CMK (cell line): ENCODE measurements at places on chromosomes 11 and 22.
A peak's percentile ranks its signal among the peaks of the same experiment; 100 is the strongest.

- no peak for DNase-seq
Measured at GRCh38 chr22:22155146-22155545, 89.4 kb upstream of the VPREB1 start.

DNA sequence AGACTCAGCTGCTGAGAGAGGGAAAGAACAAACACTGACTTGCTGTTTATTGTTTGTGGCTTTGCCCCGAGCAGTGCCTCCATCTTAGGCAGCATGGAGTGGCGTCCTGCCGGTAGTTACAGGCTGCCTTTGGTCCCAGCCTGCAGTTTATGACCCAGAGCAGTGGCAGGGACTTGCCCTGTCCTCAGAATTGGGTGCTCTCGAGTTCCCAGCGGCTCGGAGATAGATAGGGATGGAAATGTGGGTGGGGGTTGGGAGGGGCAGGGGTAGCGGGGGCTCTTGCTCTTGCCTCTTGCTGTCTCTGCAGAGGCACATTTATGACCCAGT lies 3.1 kb downstream of the ALX4 start:
- no peak for DNase-seq

GRCh38 chr11:118691926-118692830 lies 12.7 kb upstream of the TREH start:
- no peak for DNase-seq

- no peak for DNase-seq
Measured at GRCh38 chr11:67671211-67671520, 3.3 kb downstream of the ALDH3B2 start.

DNA sequence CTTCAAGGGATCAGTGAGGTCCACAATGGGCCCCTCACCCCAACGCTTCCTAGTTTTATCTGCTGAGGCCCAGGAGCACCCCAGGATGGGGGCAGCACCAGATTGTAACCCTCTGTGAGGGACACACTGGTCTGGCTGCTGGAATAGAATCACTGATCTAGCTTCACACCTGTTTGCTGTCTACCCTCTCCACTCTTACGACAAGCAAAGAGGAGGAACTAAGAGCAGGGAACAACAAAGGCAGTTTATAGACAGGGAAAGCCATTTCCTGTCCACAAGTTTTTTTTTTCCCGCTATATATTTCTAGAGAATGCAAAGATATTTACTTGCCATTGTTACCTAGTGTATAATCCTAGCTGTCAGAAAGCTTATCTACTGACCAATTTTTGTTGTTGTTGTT lies 61.0 kb upstream of the CRTAM start:
- no peak for DNase-seq

DNA sequence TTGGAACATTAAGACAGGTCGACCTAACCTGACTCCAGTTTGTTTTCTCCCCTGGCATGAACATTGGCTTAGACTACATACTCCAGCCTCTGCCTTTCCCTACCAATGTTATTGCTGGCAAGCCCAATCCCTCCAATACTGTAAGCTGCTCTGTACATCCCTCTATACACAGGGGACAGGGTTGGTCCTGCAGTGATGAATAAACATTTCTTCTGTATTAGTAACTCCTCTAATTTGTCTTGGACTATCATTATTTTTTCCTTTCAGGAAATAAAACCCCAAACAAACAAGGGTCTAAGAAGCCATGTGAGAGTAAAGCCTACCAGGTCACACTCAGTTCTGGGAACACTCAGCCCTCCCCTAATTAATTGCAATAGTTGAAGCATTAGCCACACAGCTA lies 35.1 kb upstream of the FJX1 start:
- no peak for DNase-seq

GRCh38 chr22:18078329-18079041 lies 695 bp downstream of the PEX26 start:
- DNase-seq, result peak; percentile 33

DNA sequence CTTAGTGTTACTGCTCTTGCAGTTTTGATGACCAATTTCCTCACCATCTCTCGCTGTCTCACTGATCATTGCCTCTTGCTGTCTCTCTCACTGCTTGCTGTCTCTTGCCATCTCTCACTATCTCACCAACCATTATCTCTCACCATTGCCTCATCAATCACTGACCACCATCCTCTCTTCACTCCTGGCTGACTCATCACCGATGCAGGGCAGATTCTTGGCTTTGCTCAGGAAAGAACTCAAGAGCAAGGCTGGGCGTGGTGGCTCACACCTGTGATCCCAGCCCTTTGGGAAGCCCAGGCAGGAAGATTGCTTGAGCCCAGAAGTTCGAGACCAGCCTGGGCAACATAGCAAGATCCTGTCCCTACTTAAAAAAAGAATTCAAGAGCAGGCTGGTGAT lies 66.3 kb upstream of the SYN3 start:
- no peak for DNase-seq

DNA sequence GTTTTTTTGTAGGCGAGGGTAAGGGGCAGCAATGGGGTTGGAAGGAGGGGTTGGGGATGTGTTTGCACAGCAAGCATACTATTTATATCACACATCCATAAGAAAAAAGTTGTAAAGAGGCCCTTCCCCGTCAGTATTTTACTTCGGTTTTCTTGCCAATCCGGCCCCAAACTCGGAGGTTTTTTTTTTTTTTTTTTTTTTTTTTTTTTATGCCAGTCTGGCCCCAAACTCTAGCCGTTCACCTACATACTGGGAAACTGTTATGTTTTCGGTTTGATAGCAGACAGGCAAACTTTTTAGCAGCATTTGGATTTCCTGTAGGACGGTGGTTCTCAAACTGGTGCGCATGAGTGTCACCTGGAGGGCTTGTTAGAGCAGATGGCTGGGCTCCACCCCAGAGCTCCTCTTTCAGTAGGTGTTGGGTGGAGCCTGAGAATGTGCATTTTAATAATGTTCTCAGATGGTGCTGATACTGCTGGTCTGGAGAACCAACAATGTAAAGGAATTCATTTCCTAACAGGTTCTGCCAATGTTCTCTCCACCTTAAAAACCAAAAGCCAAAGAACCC lies 76.5 kb upstream of the ZBED5 start:
- no peak for DNase-seq

DNA sequence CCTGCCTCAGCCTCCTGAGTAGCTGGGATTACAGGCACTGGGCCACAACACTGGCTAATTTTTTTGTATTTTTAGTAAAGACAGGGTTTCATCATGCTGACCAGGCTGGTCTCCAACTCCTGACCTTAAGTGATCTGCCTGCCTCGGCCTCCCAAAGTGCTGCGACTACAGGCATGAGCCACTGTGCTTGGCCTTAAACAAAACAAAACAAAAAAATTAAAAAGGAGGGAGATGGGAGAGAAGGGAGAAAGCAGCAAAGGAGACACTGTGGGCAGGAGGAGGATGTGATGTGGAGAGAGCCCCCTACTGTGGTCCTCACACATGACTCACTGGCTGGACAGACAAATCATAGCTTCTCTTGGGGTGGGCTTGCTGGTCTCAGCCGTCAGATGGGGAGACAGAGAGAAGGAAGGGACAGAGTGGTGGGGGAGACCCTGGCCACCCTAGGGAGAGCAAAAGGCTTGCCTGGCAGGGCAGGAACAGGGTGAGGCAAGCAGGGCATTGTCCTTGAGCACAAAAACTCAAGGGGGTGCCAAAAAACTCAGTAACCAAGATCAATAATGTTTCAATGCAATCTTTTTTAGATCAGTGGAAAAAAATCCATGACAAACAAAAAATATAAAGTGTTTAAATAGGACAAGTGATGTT lies 31.6 kb downstream of the TPST2 start:
- no peak for DNase-seq

GRCh38 chr11:41245184-41245583 lies 214.3 kb downstream of the LRRC4C start:
- DNase-seq, result no peak

DNA sequence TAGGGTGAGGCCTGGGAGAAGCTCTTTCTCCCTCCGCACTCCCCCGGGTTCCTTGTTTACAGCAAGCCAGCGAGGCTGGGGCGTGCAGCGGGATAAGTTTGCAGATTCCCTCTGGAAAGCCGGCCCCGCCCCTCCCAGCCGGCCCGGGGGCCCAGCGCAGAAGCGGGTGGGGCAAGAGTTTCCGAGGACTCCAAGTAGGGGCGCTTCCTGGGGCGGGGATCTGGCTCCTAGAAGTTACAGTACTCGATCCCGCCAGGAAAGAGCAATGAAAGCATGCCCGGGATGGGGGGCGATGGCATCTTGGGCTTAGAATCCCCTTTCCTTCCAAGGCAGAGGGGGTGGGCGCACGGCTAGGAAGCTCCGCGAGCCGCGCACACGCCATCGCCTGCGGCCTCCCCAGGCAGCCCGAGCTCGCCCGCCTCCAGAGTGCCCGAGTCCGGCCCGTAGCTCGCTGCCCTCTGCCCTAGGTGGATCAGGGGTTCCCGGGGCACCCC lies 385 bp downstream of the TST start:
- DNase-seq, result no peak

- no peak for DNase-seq
Measured at GRCh38 chr11:66529069-66529468, 16.8 kb downstream of the ZDHHC24 start.

DNA sequence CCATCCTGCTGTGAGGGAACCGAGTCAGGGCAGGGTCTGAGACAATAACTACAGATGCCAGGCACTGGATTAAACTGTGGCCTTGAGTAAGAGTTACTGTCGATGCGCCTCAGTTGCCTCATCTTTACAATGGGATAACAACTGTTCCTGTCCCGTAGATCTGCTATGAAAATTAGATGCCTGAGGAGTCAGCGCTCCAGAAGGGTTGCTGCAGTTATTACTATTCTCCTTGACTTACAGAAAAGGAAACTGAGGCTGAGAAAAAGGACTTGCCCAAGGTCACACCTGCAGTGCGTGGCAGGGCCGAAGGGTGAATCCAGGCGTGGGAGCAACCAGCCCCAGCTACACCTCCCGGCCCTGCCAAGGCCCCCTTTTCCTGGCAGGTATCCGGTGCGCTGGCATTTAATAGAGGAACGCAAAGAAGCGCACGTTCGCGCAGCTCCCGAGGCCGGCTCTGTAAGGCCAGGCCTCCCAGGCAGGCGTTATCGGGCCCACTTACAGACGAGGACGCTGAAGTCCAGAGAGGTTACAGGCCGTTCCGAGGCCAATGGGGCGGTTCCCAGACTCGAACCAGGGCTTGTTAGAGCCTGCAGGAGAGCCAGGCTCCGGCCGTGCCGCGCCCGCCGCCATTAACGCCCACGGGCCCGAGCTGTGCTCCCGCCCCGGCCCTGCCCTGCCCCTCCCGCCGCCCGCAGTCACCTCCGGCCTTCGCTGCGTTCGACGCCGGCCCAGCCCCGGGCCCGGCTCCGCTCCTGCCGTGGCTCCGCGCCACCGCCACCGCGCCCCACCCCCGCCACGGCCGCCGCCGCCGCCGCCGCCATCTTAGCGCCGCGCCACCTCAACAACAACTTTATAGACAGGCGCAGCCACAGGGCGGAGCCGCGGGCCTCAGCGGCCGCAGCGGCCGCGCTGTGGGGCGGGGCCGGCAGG lies at the start of gene C11orf68:
Gene C11orf68, minus strand, starts transcription at position 852 of the 930 bp plus-strand sequence. Its CDS starts 31 bp downstream, at position 821.
- DNase-seq, result no peak

DNA sequence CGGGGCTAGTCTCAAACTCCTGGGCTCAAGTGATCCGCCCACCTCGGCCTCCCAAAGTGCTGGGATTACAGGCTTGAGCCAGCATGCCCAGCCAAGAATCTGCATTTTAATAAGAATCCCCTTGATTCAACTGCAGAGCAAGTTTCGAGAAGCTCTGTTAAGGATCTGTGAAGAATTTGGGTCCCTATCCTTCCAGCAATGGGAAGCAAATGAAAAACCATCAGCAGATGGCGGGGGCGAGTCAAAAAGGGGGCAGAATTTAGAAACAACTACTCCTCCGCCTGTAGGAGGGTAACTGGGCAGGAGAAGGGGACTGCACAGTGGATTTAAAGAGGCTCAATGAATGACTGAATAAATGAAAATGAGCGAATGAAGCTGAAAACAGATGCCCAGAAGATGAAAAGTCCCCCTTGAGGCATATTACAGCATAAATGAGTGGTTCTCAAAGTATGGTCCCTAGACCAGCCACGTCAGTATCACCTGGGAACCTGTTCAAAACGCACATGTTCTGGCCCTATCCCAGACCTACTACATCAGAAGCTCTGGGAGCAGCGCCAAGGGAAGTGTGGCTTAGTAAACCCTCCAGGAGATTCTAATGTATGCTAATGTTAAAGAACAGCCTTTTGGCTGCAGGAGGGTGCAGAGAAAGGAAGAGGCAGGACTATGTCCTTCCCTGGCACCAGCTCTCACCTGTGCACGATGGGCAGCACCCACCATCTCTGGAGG lies 15.0 kb downstream of the VWCE start:
- no peak for DNase-seq

DNA sequence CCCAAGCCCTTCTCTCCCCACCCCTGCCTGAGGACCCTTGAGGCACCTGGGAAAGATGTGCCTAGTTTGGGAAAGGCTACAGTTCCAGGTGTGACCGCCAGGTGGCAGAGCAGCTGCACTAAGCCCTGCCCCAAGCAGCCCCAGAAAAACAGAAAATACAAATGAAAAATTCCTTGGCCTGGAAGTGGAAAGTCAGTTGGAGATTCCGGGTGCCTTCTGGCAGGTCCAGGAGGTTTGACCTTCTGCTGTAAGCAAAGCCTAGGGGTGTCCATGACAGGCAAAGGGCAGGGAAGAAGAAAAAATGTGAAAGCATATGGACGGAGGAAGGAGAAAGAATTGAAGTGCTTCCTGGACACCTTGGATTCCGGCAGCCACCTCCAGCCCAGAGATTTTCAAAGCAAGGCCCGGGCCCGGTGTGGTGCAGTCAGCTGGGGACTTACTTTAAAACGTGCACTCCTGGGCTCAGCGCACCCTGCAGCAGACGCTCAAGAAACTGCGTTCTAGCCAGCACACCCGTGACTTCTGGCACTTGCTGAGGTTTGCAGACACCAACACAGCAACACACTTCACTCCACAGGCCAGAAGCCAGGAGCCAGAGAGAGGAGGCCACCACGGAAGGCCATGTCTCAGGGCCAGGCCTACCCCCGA lies 37.3 kb upstream of the SLC22A12 start:
- DNase-seq, result no peak
